ENCODE measurements at places on chromosomes 4 and X.
A peak's percentile ranks its signal among the peaks of the same experiment; 100 is the strongest.

- no peak for DNase-seq
Observed at GRCh38 chrX:99394456-99394855, 1015.6 kb downstream of the PCDH19 start.

- DNase-seq = no peak
Observed at GRCh38 chr4:157984285-157984911, 188.4 kb downstream of the GASK1B start.

DNA sequence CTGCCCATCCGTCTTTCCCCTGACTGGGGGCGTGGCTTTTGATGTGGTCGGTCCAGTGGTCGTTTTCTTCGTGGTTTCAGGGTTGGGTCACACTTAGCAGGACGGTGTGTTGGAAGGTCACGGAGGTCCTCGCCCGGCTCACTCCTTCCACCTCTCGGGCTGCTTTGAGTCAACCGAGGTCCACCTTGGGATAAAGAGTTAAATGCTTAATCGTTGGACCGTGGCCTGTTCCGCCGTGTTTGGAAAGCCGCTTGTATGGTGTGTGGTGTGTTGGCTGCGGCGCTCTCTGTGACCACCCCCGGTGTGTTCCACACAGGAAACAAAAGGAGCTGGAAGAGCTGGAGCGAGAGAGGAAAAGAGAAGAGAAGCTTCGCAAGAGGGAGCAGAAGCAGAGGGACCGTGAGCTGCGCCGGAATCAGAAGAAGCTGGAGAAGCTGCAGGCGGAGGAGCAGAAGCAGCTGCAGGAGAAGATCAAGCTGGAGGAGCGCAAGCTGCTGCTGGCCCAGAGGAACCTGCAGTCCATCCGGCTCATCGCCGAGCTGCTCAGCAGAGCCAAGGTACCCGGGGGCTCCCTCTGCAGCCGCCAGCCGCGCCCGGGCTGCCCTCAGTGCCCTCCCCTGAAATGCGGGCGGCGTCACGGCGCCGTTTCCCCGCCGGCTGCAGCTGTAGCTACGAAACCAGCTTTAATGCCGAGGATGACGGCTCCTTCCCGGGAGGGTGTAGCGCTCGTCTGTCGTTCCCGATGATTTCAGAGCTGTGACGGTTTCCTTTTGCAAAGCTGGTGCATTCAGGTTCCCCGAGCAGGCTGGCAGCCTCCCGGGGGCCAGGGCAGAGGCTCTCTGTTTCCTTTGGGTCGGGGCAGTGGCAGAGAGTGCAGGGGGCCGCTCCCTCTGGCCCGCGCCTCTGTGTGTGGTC is 7.7 kb downstream of the AKAP17A start:
- DNase-seq = peak; percentile 13

DNA sequence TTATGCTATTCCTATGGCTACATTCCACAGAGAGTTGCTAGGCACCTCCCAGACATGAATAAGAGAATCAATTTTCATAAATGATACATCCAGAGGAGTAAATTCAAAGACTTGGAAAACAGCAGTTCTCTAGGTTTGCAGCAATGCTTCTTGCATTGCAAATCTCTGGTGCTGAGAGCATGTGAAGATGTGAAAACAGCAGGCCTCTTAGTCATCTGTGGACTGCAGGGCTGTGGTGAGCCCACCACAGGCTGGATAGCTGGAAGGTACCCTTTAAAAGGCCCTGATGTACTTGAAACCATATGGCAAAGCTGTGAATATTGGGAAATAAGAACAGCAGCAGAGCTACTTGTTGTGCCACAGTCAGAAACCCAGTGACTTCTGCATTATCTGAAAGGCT is 2135.9 kb downstream of the ARAP2 start:
- DNase-seq = no peak

DNA sequence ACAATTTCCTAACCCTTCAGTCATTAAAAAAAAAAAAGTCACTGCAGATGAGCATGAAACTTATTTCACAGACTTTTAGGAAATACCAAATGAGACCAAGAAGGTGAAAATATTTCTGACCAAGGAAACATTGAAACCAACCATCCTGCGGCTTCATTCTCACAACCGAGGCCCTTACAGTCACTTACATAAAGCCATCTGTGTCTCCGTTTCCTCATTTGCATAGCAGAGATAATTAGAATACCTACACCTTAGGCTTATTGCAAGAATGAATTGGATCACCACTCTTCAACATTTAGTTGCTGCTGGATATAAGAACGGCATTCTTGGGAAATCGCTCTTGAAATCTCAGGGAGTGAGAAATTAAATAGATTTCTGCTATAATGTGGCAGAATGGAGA is 356.2 kb downstream of the HS3ST1 start:
- no peak for DNase-seq

GRCh38 chrX:153646620-153647373 is at the start of gene DUSP9:
TSS of gene DUSP9 (plus strand) at chrX:153647203. CDS start at chrX:153647954, 751 bp downstream.
- no peak for DNase-seq

GRCh38 chrX:106391284-106391911 is 220.4 kb upstream of the RADX start:
- DNase-seq = no peak

- no peak for DNase-seq
Observed at GRCh38 chrX:33109858-33110257, 101.5 kb downstream of the DMD start.

- no peak for DNase-seq
Observed at GRCh38 chrX:22041907-22042530, 9.9 kb downstream of the PHEX start.

GRCh38 chr4:82437285-82438005 is 7.1 kb downstream of the ENOPH1 start:
- DNase-seq = no peak

DNA sequence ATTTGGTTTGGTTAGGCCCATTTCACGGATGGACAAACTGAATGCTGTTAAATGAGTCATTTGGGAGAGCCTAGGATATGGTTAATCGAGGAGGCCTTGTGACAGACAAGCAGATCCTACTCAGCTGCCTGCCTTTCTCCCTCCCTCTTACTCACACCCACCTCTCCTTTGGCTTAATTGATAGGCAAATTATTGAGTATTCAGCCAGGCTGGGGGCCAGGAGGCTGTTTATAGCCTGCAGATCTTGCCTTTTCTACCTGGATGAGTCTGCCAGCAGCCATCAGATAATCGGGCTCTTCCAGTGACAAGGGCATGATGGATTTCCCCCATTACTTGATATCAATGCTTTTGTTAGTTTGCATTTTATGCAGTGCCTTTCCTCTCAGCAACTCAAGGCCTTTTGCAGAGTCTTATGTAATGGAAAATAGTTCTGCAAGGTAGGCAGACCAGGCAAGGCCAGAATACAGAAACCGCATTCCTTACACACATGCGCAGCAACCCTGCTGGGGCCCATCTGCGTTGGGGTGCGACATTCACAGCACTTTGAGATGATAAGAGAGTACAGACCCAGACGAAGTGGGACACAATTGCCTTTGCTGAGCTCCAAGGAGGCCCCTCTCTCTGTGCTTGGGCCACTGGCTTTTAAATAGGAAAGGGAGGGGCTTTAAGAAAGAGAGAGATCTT is 96.2 kb upstream of the ATP6AP2 start:
- DNase-seq = no peak

- DNase-seq = no peak
Observed at GRCh38 chr4:165167650-165168049, 39.7 kb upstream of the KLHL2 start.

DNA sequence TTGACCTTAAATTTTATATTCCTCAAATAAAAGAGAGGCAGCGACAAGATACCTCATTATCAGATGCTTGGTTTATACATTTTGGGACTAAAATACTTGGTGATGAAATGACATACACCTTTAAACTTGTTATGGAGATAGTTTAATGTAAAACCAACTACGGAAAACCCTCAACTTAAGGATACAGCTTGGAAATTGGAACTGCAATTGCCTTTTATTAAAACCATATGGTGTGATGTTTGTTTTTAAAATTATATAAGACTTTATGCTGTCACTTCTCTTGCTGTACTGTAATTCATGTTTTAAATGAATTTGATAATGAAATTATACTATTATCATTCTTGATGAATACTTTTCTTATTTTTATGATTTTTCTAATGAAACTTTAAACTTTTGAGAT is 25.9 kb downstream of the METTL14 start:
- DNase-seq = no peak

DNA sequence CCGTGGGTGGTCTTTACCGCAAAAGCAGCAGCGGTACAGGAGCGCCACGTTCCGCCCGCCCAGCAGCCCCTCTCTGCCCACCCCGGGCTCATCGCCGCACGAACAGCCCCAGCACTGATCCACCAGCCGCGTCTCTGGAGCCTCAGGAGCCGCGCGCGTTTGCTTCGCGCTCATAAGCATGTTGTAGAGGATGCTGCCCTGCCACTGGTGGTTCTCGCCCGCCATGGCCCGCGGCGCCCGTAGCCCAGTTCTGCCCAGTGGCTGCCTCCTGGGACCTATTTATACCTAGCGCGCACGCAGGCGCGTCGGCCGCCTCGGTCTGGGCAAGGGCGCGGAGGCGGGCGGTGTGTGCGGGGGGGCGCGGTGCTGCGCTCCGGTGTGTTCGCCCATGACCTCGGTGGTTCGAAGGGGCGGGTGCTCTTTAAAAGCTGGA is at the start of gene NR0B1:
Gene NR0B1, minus strand, starts transcription at position 252 of the 433 bp plus-strand sequence. Its CDS starts 27 bp downstream, at position 225.
- DNase-seq = no peak

DNA sequence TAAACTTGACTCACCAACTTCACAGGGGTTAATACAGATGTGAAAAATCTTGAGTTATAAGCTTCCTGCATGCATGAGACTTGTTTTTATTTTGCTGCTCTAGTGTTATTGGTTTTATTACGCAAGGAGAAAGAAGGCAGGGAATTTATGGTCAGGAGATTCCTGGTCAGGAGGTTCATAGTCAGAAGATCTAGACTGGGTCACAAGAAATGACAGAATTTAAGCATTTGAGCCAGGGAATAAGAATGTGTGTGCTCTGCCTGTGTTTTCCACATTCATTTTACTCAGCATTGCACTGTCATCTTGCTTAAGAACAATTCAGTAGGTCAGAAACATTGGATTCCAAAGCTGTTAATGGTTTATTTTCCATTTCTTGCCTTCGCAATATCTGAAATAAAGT is 2522.1 kb downstream of the ARAP2 start:
- DNase-seq = no peak

DNA sequence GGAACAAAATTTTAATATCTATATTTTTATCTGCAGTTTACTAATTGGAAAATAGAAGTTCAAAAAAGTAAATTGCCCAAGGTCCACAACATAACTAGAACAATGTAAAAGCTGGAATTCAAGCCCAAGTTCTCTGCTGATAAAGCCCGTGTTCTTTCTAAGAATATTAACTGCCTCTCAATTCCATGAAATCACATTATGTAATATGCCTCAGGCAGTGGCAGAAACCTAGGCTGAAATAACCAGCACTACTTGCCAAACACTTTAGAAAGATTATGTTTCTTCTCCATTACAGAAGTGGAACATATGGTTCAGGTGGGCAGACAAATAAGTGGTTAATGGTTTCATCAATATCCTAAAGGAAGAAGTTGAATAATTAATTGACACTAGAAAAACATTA is 56.7 kb upstream of the ADGRL3 start:
- no peak for DNase-seq

DNA sequence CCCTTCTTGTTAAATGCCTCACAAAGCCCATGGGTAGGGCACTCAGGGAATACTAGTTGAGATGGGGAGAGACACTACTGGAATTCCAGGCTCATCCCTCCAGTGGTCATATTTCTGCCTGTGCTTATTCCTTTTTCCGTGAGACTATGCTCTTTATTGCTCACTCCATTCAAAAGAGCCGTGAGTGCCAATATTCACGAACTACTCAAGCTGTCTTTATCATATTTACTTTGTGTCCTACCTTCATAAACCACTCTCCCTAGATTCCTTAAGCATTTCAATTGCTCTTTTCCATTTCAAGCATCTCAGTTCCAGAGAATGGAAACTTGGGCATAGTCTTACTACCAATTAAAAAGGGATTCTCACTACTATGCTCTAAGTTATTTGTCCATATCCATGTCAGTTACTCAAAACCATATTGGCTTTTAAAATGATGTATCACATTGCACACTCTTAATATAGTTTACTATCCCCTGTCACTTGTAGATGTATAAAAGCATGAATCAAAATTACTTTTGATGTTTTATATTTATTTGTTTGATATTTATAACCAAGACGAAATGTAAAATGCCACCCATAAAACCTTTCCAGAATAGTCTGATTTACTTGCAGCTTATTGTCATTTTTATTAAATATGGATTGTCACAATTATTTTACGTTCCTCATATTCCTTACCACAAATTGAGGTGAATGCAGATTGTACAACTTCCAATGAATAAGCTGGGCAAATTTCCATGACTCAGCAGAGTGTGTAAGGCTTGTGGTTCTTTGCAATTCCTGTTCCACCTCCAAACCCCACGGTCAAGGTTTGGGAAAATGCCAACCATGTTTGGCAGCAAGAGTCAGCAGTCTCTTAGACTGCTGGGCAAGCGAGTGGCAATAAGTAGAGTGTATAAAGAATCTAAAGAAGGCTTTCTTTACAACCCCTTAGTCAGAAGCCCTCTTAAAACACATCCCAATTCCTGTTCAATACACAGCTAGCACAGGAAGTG is 24.4 kb downstream of the ENOX2 start:
- DNase-seq = no peak

GRCh38 chrX:46912098-46912602 is at the start of gene JADE3:
TSS of gene JADE3 (plus strand) at chrX:46912421. CDS start at chrX:46984895, 72,474 bp downstream.
- DNase-seq = peak; percentile 31

GRCh38 chr4:83486457-83487129 is 1.7 kb upstream of the ABRAXAS1 start:
- no peak for DNase-seq

GRCh38 chrX:20118065-20118824 is 1.5 kb upstream of the MAP7D2 start:
- DNase-seq = no peak

DNA sequence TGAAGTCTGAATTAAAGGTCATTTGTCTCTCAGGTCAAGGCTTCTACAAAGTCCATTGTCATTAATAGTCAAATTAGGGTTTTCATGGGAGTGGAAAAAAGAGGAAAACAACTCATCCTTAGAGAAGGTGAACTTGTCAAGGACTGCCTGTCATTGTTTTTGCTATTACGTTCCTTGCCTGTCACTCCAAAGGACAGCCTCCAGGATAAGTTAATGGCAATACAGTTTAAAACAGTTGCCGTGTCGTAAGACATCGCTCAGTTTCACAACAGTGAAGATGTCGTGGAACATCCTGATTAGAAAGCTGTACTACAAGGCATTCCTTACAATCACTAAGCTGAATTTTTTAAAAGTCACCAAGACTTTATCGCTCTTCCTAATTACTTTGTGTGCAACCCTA is 466.8 kb upstream of the SMIM31 start:
- DNase-seq = no peak

GRCh38 chr4:165343353-165344191 is 16.1 kb downstream of the MSMO1 start:
- DNase-seq = no peak

DNA sequence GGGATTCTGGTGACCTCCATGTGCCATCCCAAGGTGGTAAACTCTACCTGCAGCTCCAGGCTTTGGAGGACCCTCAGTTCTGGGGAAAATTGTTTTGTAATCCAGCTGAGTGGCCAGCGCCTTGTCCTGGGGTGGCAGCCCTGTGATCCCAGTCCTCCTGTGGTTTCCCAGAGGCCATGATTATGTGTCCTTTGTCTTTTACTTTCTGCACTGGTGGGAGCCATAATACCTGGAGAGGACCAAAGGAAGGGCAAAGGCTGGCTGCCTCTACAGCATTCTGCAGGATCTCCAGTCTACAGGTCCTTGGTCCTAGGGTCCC is 64.0 kb downstream of the NBDY start:
- DNase-seq = no peak

GRCh38 chrX:19887911-19888879 is 795 bp upstream of the SH3KBP1 start:
- peak; percentile 26 for DNase-seq
